ENCODE measurements at places on chromosomes 11 and 22. TPM values are rescaled to one million over a fixed set of nuclear protein-coding genes. Genes with fewer than 3 reads are reported as not detected.

Gene SHISA8
- total RNA-seq: not detected

Gene CST6
- total RNA-seq: 14.9 TPM

DNA sequence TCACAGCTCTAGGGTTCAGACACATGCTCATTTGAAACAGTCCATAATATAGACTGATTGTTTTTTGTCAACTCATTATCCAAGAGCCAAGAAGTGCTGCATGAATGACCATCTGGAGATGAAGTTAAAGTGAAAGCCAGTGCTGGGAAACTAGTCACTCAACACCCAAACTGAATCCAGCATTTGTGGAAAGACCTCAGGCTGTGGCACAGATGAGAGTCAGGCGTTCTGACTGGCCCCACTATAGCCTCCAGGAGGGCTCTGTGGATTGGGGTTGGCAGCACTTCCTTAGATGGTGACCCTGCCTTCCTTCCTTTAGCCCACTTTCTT lies 2.1 kb downstream of the FEZ1 start:
- DNase-seq: no peak

DNA sequence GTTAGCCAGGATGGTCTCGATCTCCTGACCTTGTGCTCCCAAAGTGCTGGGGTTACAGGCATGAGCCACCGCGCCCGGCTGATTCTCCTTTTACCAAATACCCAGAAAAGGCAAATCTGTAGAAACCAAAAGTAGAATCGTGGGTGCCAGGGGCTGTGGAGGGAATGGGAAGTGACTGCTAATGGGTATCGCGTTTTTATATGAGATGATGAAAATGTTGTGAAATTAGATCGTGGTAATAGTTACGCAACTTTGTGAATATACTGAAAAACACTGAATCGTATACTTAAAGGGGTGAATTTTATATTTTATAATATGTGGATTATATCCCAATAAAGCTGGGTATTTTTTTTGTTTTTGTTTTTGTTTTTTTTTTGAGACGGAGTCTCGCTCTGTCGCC lies 48.2 kb upstream of the CREB3L1 start:
- DNase-seq: no peak

- DNase-seq: no peak
These were observed 330.6 kb upstream of the RAG2 start for GRCh38 chr11:36928621-36929020.

DNA sequence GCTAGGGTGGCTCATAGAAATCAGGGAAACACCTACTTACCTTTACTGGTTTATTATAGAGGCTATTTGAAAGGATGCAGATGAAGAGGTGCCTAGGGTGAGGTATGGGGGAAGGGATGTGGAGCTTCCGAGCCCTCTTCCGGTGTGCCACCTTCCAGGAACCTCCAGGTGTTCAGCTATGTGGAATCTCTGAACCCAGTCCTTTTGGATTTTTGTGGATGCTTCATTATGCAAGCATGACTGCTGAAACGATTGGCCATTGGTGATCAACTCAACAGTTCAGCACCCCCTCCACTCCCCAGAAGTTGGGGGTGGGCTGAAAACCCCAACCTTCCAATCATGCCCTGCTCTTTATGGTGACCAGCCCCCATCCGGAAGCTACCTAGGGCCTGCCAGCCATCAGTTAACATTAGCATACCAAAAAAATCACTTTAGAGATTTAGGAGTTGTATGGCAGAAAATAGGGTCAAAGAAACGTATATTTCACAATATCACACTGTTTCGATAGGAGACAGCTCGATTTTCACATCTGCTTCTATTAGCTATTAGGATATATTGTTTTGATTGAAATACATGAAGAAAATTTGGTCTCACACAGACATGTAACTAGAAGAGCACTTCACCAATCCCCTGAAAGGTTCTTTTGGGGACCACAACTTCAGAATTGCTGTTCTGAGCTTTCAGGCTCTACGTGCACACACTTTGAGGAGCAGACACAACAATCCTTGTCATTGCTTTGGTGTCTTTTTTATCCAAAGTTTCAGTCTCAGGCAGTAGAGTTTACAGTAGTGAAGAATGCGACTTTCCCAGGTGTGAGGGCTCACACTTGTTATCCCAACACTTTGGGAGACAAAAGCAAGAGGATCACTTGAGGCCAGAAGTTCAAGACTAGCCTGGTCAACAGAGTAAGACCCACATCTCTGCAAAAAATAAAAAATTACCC lies 3.3 kb upstream of the POLR2G start:
- DNase-seq: no peak

Data from esophagus squamous epithelium (tissue), 5 donors.